Stimulated activated CD8-positive, alpha-beta memory T cell treated with anti-CD3 and anti-CD28 coated beads, Interleukin-2, amount 100 ng/mL, for 1 hour (primary cell): ENCODE measurements at places on chromosomes 5 and 9.

DNA sequence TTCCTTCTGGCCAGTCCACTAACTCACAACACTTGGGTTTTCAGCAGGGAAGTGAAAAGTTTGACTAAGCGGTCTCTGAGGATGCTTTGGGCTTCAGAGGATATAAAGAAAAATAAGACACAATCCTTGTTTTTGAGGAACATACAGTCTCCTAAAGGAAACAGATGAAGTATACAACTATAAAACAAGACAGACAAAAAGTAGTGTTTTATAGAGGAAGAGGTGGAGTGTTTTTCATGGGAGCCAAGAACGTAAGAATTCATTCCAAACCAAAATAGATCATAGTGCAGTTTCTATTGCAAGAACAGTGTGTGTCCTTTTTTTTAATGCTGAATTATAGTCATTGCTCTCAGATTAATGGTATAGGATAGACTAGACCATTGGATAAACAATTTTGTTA is 586.9 kb upstream of the BRINP1 start:
- DNase-seq, result no peak

DNA sequence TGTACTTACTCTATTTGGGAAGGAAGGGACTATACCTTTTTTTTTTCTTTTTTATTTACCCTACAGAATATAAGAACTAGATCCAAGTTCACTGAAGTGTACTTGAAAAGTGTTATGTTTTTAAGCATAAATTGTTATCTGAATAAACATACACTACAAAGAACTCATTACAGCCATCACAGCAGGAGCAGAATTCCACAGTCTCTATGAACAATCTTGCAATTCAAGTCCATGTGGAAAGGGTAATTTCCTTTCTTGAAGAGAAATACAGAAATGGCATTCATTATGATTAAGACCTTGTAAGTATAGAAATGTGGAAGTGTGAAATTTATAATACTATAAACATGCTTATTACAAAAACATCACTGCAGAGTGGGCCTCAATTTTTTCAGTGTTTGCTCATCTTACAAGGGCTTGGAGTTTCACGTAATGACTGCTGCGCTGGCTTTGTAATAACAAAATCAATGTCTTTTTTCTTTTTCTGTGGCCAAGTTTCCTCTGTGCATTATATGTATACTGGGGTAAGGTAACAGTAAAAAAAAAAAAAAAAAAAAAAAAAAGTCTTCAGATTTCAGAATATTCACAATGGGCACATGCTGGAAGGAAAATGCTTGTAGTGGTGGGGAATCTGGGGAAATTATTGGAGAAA is 77.0 kb upstream of the GNA14 start:
- no peak for DNase-seq

GRCh38 chr5:8953911-8954438 is 591.9 kb downstream of the SEMA5A start:
- no peak for DNase-seq

DNA sequence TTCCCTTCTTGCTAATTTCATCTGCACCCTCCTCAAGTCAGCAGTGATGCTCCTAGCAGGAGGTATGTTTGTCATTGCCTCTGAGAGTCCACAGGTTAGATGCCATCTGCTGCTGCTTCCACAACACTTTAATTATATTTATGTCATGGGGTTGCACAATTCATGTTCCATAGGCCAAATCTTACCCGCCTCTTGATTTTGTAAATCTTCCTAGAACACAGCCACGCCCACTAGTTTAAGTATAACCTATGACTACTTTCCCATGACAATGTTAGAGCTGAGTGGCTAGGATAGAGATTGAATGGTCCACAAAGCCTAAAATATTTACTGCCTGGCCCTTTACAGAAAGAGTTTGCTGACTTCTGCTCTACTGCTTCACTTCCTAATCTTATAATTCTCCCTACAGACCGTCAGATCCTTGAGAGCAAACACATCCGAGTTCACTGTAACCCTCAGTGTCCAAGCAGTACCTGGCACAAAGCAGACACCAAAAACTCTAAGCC is 21.1 kb downstream of the LIFR start:
- DNase-seq, result no peak

- no peak for DNase-seq
Measured at GRCh38 chr5:52469420-52469819, 318.3 kb upstream of the ITGA1 start.

DNA sequence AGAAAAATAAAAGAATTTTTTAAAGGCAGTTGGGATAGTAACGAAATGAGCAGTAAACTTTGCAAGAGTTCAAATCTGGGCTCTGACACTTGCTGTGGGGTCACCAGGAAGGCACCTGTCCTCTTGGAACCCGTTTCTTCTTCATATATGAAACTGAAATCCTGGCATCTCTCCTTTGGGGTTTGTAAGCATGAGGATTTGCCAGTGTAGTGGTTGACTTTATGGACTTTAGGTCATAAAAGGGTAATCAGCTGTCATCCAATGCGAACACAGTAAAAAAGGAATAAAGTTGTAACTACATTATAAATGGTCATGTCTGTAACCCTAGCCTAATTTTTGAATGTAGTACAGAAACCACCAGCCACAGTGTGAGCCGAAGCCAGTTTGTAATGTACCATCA is 1.3 kb downstream of the RAB14 start:
- no peak for DNase-seq

DNA sequence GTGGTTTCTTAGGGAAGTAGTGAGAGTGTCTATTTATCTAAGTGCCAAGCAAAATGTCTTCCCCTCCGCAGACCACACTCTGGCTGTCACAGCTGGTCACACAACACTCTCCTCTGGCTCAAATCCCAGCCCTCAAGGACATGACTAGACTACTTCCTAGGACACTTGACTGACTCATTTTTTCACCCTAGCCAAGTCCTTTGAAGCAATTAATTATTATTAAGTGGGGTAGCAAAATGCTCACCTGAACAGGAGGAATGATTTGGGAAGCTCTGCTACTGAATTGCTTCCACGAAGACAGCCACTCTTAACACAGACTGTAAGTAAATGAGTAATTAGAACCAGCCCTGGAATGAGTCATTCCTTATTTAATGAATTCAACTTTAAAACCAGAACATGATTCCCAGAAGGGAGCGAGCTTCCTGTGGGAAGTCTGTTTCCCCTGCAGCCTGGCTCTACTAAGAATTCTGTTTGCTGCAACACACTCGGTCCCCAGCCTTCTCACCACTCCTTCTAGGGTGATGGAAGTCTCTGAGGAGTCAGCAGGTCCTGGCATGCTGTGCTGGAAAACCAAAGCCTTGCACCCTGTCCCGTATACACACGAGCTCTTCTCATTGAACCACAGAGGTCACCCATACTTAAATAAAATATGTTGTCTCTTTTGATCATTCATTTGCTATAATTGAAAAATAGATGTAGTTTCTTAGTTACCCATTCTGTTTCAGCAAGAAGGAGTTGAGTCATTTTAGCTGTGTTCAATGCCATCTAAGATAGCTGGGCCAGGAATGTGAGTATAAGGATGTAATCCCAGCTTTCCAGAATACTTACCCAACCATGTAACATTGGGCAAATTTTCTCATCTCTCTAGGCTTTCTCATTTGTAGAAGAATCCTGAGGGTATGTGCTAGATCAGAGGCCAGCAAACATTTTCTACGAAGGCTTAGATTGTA is 218.6 kb upstream of the RASEF start:
- no peak for DNase-seq

DNA sequence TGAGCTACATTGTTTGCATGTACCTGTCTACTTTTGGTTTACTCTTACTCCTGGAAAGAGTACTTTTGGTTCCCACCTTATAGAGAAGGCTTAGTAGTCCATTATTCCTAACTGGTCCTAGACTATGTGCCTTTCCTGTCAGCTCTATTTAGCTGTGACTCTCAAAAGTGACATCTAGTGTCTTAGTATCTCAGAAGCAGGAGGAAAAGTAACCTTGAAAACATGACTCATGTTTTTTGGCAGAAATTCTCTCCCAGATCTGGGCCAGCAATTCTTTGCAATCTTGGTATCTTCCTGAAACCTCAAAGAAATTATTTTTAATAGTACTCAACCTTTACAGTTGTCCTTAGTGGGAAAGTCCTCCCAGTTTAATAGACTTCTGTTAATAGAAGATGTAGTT is 691.7 kb upstream of the SEMA6A start:
- DNase-seq, result no peak

DNA sequence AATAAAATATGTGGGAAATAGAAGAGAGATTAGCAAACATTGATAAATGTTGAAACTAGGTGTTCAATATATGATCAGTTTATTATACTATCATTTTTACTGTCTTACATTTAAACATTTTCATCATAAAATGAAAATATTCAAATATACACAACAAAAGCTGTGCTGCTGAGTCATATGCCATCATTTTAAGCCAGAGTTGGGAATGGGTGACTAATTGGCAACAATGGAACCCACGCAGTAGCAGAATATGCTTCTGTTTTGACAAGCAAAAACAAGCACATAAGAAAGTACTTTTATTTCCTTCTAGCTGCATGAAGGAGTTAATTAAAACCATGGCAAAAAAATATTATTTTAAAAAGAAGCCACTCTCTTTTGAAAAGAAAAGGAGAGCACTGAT is 340.0 kb upstream of the EDIL3 start:
- DNase-seq, result no peak

- DNase-seq, result no peak
Measured at GRCh38 chr9:23717505-23717904, 108.5 kb downstream of the ELAVL2 start.

GRCh38 chr5:74889523-74890105 is 23.4 kb upstream of the FAM169A start:
- no peak for DNase-seq

- DNase-seq, result no peak
Measured at GRCh38 chr9:93118863-93119702, 15.0 kb downstream of the NINJ1 start.

DNA sequence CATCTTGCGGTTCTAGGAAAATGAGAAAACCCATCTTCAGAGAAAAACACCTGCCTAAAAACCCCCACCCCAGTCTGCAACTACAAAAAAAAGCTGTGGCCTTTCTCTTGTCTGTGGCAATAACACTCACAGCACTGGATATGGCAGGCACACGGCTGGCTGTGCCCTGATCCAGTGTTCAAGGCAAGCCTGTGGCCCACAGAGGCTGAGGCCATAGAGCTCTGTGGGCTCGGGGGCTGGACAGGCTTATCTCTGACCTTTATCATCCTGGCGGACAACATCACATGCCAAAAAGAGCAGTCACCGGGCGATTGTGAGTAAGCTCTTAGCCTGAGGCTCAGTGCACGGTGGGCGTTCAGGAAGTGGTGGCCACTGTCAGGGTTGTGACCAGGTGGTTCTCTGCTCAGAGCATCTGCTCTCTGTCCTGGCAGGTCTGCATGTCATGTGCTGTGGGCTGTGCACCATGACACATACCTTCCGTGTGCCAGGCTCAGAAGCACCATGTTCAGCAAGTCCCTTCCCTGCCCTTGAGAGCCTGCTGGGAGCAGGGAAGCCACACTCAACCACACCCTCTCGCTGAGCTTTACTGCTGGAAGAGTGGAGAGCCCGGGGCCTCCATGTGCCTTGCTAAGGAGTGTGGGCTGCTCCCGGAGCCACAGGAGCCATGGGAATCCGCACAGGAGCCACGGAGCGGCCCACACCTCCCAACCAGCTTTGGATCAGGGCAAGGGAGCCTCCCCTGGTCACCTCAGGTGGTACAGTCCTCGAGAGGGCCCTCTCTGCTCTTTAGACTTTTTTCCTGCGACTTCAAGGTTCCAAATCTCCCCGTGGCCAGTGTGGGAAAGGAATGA is 34.6 kb upstream of the WDR38 start:
- DNase-seq, result no peak
